ENCODE measurements at places on chromosomes 13 and 19.

GRCh38 chr19:49409441-49410029, 13.7 kb downstream of the PTH2 start:
- DNase-seq = no peak

DNA sequence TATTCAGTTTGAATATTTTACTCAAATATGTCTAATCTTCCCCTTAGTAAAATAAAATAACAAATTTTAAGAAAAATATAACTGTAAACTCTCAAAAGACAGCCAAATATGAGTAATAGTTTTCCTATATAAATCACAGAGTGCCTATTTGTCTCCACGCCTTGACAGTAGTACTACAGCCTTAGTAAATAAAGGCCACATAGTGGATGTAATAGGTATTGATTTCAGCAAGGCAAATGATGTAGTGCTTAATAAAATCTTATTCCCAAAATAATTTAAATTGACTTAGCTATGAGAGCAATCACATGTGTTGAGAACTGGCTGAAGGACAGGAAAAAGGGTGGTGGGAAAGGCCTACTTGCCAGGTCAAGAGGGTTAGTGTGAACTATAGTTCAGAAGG, 747.2 kb downstream of the OLFM4 start:
- DNase-seq = no peak

DNA sequence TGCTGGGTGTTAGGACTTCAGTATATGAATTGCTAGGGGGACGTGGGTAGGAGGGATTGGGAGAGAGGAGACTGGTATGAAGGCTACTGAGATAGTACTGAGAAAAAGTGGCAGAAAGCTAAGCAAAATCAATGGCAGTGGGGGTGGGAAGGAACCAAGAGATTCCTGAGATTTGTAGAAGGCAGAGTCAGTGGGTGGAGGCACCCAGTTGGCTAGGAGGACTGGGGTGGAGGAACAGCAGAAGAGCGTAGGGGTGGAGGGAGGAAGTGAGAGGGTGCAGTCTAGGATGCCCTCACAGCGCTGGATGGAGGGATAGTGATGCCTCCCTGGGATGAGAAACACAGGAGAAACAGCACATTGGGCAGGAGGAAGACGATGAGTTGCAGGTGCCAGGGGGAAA, 5.6 kb upstream of the MEDAG start:
- DNase-seq = no peak

GRCh38 chr19:42253245-42254088, 1.5 kb downstream of the ERF start:
- peak; percentile 67 for DNase-seq

GRCh38 chr13:73722120-73722519, 412.1 kb downstream of the KLF12 start:
- no peak for DNase-seq

GRCh38 chr13:112446867-112447266, 70.7 kb downstream of the SPACA7 start:
- no peak for DNase-seq

- no peak for DNase-seq
Observed at GRCh38 chr13:25253702-25254101, 33.6 kb downstream of the MTMR6 start.

- DNase-seq = no peak
Observed at GRCh38 chr13:29109987-29110386, 289.8 kb downstream of the MTUS2 start.

DNA sequence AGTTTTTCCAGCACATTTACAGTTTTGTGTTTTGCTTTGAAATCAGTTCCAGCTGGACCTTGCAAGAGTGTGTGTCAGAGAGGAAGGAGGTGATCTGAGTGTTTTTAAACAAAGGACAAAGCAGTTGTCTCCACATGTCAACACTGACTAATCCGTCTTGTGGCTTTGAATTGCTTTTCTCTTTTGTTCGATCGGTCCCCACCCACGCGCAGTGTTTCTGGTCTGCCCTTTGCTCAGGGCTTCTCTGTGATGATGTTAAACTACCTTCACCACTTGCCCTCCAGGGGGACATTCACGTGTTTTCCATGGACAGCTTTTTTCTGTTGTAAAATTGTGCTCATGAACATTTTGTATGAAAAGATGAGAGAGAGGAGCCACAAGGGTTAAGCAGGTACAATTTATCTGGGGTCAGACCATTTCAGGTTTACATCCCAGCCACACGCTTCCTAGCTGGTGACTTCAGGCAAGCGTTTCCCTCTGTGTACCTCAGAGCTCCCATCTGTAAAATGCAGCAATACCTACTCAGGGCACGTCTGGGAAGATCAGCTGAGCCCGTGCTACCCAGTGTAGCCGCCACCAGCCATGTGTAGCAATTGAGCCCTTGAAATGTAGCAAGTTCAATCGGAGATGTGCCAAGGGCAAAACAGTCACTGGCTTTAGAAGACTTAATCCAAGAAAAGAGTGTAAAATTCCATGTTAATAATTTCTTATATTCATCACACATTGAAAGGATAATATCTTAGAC, 13.5 kb upstream of the PLA2G4C start:
- no peak for DNase-seq

DNA sequence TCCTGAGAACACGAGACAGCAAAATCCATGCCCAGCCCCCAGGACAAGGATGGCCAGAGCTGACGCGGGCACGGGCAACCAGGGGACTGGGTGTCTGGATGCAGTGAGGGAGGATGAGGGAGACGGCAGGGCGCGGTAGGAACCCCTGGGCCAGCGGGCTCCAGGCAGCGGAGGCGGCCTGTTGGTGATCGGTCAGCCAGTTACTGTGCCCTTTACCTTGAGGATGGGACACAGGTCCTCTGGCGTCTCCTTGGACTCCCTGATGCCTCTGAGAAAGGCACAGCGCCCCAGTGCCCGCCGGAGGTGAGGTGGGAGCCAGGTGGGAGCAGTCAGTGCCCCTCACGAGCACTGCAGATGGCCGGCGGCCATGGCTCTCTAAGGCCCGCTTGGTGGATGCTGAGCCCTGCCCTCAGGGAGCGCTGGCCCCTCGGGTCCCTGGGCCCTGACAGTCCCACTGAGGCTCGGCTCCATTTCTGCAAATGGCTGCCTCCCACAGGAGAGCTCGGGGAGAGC, 31.2 kb downstream of the C13orf46 start:
- DNase-seq = no peak

GRCh38 chr13:77356155-77356554, 29.3 kb upstream of the MYCBP2 start:
- DNase-seq = no peak

- no peak for DNase-seq
Observed at GRCh38 chr13:97005625-97006262, 11.5 kb upstream of the OXGR1 start.
